ENCODE measurements at places on chromosomes 6 and 20.

GRCh38 chr6:13194852-13195251, 133.5 kb downstream of the TBC1D7 start:
- peak; percentile 66 for DNase-seq

GRCh38 chr6:159931112-159931511, 37.8 kb upstream of the IGF2R start:
- no peak for DNase-seq

DNA sequence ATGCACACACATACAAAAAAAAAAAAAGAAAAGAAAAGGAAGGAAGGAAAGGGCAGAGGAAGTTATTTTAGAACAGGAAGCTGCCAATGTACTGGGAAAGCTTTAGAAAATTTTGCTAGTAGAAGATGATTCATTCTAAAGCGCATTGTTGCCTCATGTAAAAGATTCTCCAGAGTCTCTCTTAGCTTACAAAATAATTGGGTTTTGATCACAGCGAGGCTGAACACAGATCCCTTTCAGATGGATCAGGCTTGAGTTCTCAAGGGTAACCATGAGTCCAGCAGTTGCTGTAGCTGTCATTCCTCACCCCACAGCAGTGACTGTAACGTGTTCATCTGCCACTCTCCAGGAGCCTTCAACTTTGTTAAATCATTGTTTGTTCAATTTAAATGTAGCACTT, 81.9 kb downstream of the PHACTR2 start:
- peak; percentile 4 for DNase-seq

DNA sequence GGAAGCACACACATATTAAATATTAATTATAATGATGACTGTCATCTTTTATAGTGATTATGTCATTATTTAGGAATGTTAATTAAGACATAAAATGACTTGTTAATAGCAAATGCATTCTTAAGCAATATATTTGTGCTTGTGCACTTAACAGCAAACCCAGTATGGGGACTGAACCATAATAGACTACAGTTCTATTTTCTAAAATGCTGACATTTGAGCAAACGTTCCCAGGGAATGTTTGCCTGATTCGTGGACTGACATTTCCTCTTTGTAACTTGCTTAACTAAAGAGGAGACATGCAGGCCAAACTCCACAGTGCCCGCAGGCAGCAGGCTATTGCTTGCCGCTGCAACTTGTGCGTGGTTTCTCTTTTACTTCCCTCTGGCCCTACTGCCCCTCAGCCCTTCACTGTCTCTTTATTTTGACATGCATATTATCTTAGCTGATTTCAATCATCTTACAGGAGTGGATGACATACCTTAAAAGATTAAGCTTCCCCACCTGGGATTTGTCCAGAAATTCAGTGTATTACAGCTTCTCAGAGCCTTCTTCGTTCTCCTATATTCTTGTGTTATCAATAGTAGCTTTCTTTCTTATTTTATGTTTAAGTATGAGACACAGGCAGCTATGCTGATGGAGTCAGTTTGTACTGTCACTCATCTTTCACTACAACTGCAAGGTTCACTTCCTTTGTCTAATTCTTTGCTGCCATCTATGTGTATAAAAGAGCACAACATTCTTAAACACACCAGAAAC, 141.5 kb downstream of the GMDS start:
- peak; percentile 64 for DNase-seq

DNA sequence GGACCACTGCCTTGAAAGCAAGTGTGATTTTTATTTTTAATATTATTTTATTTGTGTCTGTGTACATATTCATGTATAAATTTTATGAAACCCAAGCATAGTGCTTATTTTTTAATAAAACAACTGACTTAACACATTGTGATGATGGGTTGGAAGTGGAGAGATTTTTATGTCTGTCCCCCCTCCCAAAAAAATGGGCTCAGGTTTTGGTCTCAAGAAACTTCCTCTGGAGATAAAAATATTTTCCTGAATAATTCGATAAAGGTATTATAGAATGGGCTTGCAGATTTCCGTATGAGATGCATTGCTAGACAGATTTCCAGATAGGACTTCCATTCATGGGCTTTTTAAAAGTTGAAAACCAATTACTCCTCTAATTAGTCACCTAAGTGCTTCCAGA, 2.7 kb downstream of the FOXQ1 start:
- no peak for DNase-seq

DNA sequence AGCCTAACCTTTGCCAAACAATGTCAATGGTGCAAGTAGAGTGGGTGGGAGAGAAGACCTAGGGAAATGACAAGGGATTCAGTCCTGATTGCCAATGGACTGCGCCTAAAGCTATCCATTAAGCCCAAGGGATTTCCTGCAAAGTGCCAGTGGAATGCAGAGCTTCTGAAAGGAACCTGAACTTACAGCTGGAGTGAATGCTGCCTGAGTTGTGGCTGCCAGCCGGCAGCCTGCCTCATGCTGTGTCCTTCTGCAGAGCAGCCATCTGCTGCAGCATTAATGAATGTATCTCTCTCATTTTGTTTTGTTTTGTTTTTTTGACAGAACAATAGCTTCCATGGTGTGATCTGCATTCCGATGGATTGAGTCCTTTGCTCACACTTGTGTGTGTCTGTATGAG, 44.7 kb downstream of the SLC35F1 start:
- DNase-seq: no peak

GRCh38 chr6:49504666-49505065, 4.9 kb downstream of the GLYATL3 start:
- DNase-seq: no peak

DNA sequence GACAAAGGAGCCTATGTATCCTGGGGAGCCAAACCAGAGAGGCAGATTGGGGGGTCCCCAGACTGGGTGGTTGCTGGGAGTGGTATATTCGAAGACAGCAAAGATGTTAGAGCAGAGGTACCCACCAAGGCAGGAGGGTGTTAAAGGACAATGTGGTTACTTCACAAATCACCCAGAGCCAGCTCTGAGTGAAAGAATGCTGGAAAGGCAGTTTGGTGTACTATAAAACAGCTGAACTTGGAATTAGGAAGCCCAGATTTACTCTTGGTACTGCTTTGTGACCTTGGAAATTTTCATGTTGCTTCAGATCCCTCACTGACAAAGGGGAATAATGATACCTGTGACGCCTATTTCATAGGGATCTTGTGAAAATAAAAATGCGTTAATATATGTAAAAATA, 121.6 kb downstream of the CD164 start:
- DNase-seq: no peak

DNA sequence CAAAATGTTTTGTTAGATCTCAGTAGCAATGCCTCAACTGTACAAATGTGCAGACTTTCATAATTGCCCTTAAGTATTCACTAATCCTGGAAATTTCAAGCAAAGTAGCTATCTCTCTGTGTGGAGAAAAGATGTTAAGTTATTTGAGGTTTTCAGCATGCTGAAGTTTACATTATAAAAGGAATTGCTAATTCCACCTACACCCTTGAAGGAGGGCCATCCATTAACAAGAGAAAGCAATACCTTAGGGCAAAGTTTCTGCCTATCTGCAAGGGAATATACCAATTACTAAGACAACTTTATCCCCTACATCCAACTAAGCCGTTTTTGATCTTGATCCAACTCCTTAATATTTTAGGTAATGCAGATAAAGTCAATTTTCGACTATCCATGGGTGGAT, 380.7 kb upstream of the BTBD3 start:
- no peak for DNase-seq

DNA sequence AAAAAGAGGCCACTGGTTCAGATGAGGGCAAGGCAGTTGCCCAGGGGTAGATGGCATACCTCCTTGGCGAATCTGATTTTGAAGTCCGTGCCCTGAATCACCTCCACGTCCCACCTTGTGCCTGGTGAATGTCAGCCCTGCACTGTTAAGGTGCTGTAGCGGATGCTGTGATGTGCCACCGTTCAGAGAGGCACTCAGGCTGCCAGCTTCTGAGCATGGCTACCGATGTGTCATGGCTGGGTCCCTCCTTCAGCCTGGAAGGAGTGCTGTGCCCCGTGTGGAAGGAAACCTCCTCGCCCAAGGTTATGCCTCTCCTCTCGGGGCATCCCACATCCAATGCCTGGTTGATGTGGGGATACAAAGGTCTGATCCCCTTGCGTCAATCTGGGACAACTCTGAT, 43.6 kb downstream of the UST start:
- no peak for DNase-seq

DNA sequence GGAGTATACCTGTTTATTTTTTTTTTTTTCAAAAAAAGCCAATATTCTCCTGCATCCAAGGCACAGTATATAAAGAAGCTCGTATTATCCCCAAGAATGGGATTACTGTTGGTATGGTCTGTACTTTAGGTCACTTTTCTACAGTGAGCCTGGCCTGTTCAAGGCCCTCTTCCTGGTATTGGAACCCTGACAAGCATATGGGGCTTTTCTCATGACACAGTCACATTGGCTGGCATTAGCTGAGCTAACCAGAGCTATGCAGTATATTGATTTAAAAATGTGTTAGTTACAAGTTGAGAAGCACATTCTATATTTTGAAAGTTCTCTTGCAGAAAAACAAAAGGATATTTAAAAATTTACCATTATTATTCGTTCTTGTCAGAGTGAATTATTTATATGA, 48.0 kb downstream of the MCHR2 start:
- no peak for DNase-seq

DNA sequence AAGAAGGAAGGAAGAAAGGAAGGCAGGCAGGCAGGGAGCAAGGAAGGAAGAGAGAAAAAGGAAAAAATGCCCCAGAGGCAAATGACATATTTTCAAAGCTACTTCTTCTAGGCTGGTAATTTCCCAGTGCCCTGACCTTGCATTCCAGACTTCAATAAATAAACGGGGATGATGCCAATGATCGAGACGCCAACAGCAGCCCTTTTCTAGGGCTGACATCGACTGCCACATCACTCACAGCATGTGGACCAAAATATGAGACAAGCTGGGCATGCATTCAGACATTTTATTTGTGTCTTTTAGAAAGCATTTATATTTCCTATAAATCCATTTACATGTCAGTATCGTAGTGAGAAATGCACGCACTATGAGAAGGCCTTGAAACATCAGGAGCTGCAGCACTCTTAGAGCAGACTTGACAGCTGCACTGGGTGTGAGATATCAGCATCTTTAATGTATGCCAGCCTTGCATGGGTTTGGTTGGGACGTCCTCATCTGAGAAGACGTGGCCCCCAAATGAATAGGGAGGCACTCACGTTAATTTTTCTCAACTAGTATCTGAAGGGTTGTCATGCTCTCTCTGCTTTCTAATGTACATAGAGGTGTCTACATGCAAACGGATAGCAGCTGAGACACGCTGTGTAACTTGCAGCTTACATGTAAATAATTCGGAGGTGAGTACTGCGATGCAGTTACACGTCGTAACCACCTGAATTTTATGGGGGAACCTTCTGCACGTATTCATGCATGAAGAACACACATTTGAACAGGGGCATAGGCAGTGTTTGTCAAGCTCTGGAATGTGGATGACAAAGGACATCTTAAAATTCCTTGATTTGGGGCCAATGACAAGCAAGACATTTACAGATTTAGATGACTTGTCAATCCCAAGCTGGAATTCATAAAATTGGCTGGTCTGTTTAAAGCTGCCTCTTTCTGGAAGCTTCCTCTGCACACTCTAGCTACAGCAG, 149.1 kb upstream of the AGPAT4 start:
- peak; percentile 67 for DNase-seq

GRCh38 chr6:137829641-137830083, 37.4 kb upstream of the TNFAIP3 start:
- peak; percentile 47 for DNase-seq

DNA sequence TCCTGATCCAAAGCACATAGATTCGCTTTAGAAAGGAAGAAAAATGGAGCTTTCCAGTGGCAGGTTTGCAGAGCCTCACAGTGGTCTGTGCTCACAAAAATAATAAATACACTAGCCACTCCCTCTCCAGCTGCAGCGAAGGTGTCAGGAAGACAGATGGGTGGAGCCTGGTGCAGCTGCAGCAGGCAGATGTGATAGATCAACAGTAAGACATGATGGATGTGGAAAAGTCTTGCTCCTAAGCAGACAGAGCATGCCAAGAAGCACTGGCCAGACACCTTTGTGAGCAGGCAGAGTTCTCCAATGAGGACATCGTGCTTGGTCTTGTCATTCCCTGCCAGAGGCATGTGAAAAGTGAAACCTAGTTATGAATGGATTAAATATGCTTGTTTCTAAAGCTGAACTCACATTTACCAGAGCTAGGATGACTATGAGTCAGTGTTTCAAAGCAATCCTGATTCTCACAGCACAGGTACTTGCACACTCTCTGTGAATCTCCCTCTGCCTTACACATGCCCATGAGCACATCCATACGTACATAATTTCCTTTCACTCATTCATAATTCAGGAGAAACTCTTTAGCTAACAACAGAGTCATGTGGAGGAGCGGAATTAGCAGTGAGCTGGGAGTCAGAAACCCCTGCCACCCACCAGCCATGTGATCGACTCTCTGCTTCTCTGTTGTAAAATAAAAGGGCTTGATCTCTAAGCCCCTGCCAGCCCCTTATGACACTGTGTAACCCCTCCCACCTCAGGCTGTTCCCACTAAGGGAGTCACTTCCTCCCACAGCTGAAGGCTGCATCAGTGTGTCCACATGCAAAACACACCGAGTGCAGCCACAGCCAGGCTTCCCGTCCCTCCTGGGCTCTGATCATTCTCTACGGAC, 111.2 kb downstream of the SCML4 start:
- peak; percentile 65 for DNase-seq

DNA sequence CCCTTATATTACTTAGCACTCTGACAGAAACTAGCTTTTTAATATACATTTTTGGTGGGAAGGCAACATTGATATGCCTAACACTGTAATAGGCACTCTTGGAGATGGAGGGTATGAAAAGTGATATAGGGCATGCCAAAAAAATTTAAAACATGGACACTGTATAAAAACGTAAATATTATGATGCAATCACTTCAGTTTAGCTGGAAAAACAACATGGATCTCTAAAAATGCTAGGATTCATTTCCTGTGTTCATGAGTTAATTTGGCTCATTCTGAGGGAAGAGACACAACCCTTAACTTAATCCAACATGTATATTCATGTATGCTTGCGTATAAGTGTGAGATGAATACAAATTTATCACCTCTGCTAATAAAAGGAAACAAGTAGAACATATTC, 157.3 kb upstream of the TFAP2D start:
- no peak for DNase-seq

DNA sequence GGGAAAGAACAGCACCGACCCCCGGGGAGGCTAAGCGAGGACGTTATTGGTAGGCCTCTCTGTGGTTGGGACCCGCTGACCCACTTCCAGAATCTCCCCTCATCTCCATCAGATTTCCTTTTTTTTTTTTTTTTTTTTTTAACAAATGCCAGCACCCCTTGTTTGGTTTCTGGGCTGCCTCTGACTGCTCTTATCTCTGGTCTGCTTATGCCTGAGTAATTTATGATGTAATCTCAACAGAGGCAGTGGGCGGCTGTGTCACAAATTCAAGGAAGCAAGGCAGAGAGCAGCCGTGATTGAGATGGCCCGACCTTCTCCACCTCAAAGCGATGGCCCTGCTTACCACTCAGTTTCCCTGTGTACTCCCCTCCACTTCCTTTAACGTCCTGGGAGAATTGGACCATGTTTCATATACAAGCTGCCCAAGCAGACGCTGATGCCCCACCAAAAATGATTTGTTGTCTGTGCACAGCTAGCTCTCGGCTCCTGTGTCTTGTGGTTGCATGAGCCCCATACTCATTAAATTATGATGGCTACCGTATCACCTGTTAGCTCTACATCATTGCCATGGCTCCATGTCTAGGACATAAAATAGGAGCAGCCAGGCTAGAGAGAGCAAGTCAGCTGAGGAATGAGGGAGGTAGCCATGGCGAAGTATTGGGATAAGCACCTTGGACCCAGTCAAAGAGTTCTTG, 98.1 kb downstream of the ZNF217 start:
- no peak for DNase-seq

Measured in ELR (cell line).